Epithelial cell of prostate (primary cell): ENCODE measurements at places on chromosomes 11 and 22.

DNA sequence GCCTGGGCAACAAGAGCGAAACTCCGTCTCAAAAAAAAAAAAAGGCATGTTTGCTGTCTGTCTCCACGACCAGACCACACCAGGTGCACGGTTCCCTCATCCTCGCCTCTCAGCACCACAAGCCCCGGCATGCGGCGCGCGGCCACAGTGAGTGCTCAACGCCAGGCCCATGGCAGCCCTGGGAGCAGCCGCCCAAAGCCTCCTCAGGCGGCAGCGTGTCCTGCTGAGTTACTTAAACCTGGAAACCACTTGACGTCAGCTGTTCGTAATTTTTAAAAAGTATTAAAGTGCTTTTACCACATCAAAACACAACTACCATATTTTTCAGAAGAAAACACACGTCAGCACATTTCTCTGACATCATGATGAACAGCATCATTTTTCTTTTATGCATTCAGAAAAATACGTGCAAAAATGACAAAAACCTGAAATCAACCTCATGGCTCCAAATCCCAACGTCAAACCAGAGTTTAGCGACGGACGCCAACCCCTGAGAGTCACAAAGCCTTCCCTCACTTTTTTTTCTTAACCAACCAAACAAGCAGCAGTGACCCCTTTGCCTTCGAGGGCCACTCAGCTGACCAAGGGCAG lies 2.1 kb downstream of the DEAF1 start:
- DNase-seq, result peak; percentile 56

- DNase-seq, result no peak
Observed at GRCh38 chr11:46611526-46612304, 5.3 kb downstream of the HARBI1 start.

GRCh38 chr22:19814428-19814827 lies 40.2 kb downstream of the GNB1L start:
- no peak for DNase-seq

GRCh38 chr11:99098258-99098657 lies 77.5 kb downstream of the CNTN5 start:
- no peak for DNase-seq
